ENCODE measurements at places on chromosomes 2 and 18.

- no peak for DNase-seq
Measured at GRCh38 chr18:79884294-79884962, 67.0 kb downstream of the SLC66A2 start.

GRCh38 chr2:44745922-44746766 is 195.4 kb upstream of the SIX3 start:
- no peak for DNase-seq

GRCh38 chr2:216370961-216371712 is 1.1 kb downstream of the MARCHF4 start:
- no peak for DNase-seq

DNA sequence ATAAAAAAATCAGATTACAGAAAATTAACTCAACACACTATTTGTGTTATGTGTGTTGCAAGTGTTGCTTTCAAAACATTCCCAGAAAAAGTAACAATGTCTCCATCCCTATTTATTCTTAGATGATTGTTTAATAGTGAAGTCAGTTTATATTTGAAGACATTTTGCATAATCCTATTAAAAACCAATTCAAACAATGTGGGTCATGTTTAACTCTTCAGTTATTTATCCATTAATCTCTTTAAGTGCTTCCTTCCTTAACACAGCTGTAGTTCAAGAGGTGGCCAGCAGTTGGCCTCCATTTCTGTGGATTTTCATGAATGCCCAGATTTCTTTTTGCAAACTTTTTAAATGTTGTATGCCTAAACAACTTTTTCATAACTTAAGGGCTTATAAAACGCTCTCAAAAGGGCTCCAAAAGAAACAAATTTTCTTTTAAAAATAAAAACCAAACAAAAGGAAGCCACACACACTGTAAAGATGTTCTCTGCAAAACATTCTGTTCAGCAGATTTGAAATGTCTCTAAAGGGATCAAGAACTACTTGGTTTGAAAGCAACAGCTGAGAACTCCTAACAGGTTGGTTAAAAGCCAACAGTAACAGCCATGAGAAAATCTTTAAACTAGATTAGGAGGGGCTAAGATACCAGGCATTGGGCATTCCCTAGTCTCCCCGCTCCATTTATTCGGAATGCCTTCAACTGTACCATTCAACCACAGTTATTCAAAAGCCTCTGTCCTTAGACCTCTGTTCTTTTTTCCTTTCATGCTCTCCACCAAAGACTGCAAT is 71.5 kb downstream of the THADA start:
- no peak for DNase-seq

GRCh38 chr2:209985874-209986273 is 16.6 kb upstream of the RPE start:
- no peak for DNase-seq

DNA sequence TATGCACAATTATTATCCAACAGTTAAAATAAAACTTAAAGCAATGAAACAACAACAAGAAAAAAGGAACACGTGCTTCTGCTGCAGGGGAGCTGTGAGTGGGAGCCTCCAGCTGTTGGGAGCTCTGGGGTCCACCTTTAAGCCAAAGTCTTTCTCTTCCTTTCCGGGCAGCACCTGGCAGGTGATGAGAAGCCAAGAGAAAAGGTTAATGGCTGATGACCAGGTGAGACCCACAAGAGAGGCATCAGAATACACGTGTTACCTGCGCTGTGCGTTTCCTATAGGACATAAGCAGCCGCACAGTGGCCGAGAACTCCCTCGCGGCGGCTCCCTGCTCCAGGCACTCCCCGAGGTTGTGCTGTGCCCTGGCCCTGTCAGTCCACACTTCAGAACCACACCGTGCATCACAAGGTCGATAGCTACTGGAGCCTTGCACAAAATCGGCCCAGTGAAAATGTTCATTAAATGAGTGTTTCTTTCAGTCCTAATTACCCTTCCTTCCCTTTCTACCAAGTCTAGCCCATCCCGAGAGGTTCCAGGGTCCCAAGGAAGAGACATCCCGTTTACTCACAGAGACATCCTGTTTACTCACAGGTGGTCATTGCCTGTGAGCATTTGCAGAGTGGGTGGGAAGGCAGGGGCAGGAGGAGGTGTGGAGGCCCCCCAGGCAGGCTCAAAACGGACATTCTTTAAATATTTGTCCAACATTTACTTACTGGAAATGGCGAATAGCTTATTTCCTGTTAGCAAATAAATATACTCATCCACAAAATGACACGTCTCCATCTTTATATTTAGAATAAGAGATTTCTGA is 44.9 kb upstream of the ASB18 start:
- no peak for DNase-seq

DNA sequence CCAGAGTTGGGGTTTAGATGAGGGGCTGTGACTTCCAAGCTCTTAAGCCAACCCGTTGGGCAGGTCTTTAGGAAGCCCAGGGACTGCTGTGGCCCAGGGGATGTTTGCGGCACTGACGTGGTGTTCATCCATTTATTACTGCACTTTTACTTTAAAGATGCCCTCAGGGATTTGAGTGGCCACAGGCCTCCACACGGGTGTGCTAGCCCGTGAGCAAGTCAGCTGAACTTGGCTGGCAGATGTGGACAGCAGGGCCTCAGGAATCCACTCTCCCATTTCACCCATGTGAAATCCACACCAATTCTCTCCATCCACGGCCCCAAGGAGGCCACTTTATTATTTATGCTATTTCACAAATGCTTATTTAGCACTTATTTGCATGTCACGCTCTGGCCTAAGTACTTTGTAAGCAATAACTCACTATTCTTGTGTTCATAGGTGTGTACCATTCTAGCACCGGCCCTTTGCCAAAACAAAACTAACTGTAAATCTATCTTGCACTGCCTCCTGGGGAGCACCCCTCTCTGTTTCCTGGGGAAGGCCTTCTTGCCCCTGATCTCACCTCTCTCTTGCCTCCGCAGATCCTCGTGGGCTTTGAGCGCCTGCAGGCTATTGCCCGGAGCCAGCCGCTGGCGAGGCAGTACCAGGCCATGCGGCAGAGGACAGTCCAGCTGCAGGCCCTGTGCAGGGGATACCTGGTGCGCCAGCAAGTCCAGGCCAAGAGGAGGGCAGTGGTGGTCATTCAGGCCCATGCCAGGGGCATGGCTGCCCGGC is 39.1 kb upstream of the GPR17 start:
- DNase-seq, result no peak

DNA sequence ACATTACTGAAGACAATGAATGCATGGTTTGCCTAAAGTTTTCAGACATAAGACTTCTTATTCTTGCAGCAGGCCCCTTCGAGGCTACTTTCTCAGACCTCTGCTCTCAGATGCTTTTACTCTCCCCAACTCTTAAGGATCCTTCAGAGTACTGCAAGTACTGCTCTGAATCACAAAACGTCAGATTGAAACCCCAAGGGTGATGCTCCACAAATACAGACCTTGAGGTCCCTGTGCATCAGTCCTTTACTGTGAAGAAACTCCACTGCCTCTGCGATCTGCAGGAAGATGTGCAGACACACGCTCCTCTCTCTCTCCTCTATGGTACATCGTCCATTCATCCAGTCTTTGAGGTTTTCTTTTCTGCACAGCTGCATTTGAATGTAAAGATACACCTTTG is 52.8 kb downstream of the EIF2AK3 start:
- DNase-seq, result no peak
